ENCODE measurements at places on chromosomes 7 and 10. TPM values are rescaled to one million over a fixed set of nuclear protein-coding genes. Genes with fewer than 3 reads are reported as not detected.

The FEZF1 gene
- total RNA-seq, result not detected

The CRHR2 gene
- total RNA-seq, result not detected

The NT5C3A gene
- total RNA-seq, result 40.9 TPM

The HOXA11 gene
- not detected for total RNA-seq

The SPDYE5 gene
- total RNA-seq, result not detected

The ASIC3 gene
- 6.7 TPM for total RNA-seq

The TRIL gene
- total RNA-seq, result not detected

The JCAD gene
- not detected for total RNA-seq

The ZNF22 gene
- total RNA-seq, result 21.6 TPM

The HKDC1 gene
- 0.80 TPM for total RNA-seq

The SPRN gene
- not detected for total RNA-seq

The SKIDA1 gene
- 0.54 TPM for total RNA-seq

The NRP1 gene
- 0.21 TPM for total RNA-seq

The SEMA3C gene
- total RNA-seq, result not detected

The UTF1 gene
- not detected for total RNA-seq

The H2BK1 gene
- not detected for total RNA-seq

The PTPN20 gene
- total RNA-seq, result 2.0 TPM

The GNGT1 gene
- not detected for total RNA-seq

The COL1A2 gene
- total RNA-seq, result 0.11 TPM

The CYTH3 gene
- 0.75 TPM for total RNA-seq

The SLC13A1 gene
- not detected for total RNA-seq

The SCD gene
- 206 TPM for total RNA-seq

The STAG3 gene
- 28.3 TPM for total RNA-seq

The PGAM2 gene
- not detected for total RNA-seq

Data from activated CD4-positive, alpha-beta T cell treated with anti-CD3 and anti-CD28 coated beads for 36 hours (primary cell).